ENCODE measurements at places on chromosomes 5 and 9. TPM values are rescaled to one million over a fixed set of nuclear protein-coding genes. Genes with fewer than 3 reads are reported as not detected.

The OXCT1 gene
- total RNA-seq, result 20.9 TPM

The FBP2 gene
- total RNA-seq, result not detected

The SGCD gene
- 0.29 TPM for total RNA-seq

The PCSK1 gene
- total RNA-seq, result not detected

The TAF1L gene
- total RNA-seq, result not detected

The GPR21 gene
- not detected for total RNA-seq

The POU5F2 gene
- total RNA-seq, result 0.62 TPM

The GABRA1 gene
- total RNA-seq, result not detected

The AIF1L gene
- 58.4 TPM for total RNA-seq

The SH2D3C gene
- 0.17 TPM for total RNA-seq

The PCDHGA6 gene
- 3.1 TPM for total RNA-seq

The LCN10 gene
- total RNA-seq, result 0.21 TPM

- no peak for DNase-seq
Measured at GRCh38 chr9:107214915-107215314, 68.2 kb upstream of the RAD23B start.

DNA sequence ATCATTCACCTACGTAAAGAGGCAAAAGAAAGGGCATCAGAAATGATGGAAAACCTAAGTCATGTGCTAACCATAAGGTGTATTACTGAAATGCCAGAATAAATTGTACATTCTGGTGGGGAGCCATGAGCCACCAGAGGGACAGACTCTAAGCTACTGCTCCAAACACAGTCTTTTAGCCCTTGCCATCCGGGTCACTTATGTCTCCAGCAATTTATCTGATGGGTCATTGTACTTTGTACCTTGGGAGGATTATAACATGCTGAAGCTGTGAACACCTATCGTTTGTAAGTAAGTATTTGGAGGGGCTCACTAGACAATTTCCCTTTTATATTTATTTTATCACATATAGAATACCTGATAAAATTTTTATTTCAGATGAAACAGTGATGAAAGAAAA is 495.1 kb downstream of the KIF4B start:
- no peak for DNase-seq

GRCh38 chr5:38069360-38069759 is 189.0 kb upstream of the EGFLAM start:
- DNase-seq, result peak; percentile 23

GRCh38 chr9:121844562-121844961 is 193.1 kb downstream of the DAB2IP start:
- DNase-seq, result no peak

DNA sequence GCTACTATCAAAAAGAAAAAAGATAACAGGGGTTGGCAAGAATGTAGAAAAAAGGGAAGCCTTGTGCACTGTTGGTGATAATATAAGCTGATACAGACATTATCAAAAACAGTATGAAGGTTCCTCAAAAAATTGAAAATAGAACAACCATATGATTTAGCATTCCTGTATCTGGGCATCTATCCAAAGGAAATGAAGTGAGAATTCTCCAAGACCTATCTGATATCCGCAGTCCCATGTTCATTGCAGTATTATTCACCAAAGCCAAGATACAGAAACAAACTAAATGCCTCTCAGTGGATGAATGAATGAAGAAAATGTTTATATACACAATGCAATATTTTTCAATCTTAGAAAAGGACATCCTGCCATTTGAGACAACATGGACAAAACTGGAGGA is 1943.3 kb downstream of the MAT2B start:
- no peak for DNase-seq

- no peak for DNase-seq
Measured at GRCh38 chr5:134246771-134247427, 21.0 kb upstream of the PPP2CA start.

- DNase-seq, result no peak
Measured at GRCh38 chr5:146344155-146345118, 5.8 kb downstream of the POU4F3 start.

- DNase-seq, result peak; percentile 29
Measured at GRCh38 chr5:94968507-94969095, 316.3 kb downstream of the MCTP1 start.

DNA sequence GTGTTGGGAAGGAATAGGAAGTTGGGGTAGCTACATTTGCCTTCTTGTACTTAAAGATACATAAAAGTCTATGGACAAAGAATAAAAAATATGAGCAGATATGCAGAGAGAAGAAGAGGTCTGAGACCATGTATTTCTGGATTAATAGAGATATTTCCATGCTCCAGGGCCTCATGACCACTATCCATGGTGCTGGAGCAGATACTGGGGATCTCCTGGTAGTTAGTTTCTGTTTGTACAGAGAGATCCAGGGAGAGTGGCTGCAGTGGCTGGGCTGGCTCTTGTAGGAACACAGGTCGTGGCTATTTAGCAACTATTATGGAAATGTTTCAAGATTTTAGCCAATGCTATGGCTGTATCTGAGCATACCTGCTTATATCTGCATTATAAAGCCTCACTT is 184.2 kb upstream of the TMEM161B start:
- no peak for DNase-seq

- DNase-seq, result no peak
Measured at GRCh38 chr9:130651752-130652151, 12.6 kb upstream of the PRDM12 start.

DNA sequence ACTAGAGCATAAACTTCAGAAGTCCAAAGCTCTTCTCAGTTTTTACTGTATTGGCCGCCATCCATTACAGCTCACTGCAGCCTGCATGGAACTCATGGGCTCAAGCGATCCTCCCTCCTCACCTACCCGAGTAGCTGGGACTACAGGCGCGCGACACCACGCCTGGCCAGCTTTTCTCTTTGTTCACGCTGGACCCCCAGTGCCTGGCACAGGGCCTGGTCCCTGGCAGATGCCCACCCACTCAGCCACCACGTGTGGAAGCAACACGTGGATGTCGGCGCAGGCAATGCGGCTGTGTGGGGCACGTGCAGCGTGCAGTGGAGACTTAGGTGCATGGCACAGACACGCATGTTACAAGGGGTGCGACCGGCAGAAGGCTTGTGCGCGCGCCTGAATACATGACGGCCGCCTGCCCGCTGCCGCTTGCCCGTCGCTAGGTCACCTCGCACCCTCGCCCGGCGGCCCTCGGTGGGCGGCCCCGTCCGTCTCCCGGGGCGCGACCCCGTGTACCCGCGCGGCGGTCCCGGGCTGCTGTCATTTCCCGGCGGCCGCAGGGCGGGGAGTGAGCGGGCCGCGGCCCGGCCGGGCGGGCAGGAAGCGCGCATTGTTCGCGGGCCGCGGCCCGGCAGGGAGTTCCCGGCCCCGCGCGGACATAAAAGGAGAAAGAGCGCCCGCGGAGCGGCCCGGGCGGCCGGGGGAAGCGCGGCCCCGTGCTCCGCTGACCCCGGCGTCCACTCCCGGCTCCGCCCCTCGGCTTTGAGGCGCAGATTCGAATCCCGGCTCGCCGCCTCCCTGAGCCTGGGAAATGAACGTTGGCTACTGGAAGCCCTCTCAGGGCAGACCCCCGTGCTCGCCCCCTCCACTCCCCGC is 24.1 kb upstream of the PTGS1 start:
- DNase-seq, result no peak

GRCh38 chr9:29439961-29440360 is 1866.7 kb upstream of the C9orf72 start:
- DNase-seq, result peak; percentile 16

GRCh38 chr9:114919611-114920010 is 10.8 kb downstream of the TNFSF8 start:
- no peak for DNase-seq

- no peak for DNase-seq
Measured at GRCh38 chr9:99823681-99824377, 2.1 kb downstream of the NR4A3 start.

- DNase-seq, result no peak
Measured at GRCh38 chr9:76115396-76115795, 224.9 kb downstream of the PCSK5 start.

DNA sequence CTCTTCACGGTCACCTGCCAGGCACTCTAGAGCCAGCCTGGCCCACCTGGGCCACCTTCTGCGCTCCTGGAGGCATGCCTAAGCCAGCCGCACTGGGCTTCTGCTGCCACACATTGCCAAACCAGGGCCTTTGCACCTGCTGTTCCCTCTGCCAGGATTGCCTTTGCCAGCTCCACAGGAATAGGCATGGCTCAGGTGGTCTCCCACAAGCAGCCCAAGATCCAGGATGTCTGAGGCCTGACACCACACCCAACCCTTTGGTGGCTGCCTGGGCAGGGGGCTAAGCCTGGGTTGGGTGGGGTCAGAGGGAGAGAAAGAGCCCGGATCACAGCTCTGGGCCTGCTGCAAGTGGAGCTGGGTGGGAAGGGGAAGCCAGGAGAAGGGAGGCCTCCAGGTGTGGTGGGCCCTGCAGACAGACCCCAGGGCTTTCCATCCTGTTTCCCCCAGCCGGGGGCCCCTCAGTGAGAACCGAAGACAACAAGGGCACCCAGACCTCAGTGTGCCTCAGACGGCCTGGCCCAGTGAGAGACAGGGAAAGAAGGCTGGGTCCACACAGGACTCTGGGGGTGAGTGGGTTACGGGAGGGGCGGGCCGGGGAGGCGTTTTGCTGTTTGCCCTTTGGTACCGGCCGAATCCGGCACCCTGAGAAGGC is 672 bp upstream of the SUSD3 start:
- DNase-seq, result no peak

DNA sequence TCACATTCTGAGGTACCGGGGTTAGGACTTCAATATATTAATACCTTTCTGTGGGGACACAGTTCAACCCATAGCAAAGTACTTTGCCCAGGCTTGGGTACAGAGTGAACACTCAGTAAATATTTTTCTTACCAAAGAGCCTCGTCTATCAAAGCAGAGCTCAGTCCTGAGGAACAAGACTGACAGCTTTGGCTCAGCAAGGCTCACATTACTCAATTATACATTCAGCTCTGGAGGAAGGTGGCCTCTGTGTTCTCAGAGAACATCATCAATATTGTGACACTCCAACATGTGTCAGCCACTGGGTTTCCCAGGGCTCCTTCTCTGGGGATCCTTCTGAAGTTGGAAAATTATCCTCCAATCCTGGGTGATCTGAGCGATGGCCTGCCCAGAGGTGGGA is 186.4 kb downstream of the NMUR2 start:
- DNase-seq, result no peak

DNA sequence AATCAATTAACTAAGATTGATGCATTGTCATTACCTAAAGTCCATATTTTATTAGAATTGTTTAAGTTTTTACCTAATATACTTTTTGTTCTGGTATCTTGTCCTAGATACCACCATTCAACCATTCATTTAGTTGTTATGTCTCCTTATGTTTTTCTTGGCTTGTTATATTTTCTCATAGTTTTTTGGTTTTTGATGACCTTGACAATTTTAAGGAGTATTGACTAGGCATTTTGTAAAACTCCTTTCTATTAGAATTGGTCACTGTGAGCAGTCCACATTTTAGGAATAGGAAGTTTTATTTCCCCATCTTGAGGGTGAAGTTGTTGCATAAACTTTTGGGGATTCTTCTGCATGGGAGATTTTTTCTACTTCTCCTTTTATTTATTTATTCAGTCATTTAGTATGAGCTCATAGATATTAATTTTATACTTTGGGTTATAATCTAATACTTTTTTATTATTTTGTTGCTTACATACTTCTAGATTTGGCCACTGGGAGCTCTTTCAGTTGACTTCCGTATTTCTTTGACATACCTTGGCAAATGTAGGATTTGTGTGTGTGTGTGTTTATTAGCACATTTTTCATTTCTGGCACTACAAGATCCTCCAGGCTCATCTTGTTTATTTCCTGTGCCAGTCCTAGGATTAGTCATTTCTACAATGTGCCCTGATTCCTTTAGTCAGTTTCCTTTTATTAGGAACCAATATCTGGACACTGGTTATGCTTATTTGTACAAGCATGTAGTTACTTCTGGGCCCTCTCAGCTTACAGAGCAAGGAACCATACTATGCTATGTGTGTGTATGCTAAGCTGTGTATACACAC is 134.9 kb upstream of the CDKN2B start:
- no peak for DNase-seq

- DNase-seq, result no peak
Measured at GRCh38 chr5:135569755-135570452, 8.9 kb downstream of the CXCL14 start.

- no peak for DNase-seq
Measured at GRCh38 chr9:91150998-91151717, 210.6 kb downstream of the AUH start.

- DNase-seq, result no peak
Measured at GRCh38 chr5:131783874-131784273, 12.9 kb downstream of the FNIP1 start.

- DNase-seq, result no peak
Measured at GRCh38 chr5:53479590-53480415, 626 bp upstream of the FST start.

GRCh38 chr9:76255781-76256455 is 138.3 kb downstream of the RFK start:
- no peak for DNase-seq

GRCh38 chr5:854966-855743 is 4.4 kb upstream of the ZDHHC11 start:
- DNase-seq, result no peak

All from kidney epithelial cell (primary cell).